Astrocyte of the cerebellum (primary cell): ENCODE measurements at places on chromosomes 13 and 19.
A peak's percentile ranks its signal among the peaks of the same experiment; 100 is the strongest.

- DNase-seq: peak; percentile 56
Observed at GRCh38 chr13:20428666-20429644, 96.7 kb downstream of the CRYL1 start.

DNA sequence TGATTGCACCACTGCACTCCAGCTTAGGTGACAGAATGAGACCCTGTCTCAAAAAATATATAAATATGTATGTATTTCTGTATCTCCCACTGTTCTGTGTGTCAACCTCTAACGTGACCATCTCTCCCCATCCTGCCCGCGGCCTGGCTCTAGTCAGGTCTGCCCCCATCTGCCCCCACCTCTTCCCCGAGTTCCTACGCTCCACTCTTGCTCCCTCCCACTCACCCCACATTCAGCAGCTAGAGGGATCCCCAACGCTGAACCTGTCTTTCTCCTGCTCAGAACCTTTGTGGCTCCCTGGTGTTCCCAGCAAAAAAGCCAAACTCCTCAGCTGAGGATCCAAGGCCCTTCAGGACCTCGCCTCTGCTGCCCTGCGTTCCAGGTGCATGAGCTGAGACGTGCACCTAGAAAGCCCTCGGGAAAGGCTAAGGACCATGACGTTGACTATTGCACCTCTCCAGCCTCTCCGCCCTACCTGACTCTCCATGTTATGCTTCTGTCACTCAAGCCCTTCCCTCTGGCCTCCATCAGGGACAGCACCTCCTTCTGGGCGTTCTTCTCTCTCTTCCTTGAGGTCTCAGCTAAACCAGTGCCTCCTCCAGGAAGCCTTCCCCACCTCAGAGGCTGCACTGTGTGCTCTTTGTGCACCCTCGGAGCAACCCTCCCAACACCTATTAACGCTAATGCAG lies 18.1 kb downstream of the AKT2 start:
- DNase-seq: no peak

DNA sequence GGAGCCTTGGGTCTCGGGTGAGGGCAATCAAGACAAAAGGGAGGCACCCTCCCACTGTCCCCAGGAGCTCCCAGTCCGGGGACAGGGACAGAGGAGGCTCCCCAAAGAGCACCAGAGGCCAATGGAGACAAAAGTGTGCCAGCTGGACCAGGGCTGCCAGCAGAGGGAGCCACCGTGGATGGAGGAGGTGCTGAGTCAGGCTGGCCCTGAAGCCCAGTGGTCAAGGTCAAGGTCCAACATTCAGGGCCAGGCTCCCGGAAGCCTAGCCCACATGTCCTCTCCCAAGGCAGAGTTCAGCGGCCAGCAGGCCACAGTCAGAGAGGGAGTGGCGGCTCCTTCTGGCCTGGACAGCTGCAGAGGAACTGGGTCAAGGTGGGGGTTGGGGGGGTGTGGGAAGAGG lies 8.4 kb downstream of the COL5A3 start:
- DNase-seq: no peak

GRCh38 chr13:101946401-101946800 lies 455.4 kb downstream of the FGF14 start:
- no peak for DNase-seq

DNA sequence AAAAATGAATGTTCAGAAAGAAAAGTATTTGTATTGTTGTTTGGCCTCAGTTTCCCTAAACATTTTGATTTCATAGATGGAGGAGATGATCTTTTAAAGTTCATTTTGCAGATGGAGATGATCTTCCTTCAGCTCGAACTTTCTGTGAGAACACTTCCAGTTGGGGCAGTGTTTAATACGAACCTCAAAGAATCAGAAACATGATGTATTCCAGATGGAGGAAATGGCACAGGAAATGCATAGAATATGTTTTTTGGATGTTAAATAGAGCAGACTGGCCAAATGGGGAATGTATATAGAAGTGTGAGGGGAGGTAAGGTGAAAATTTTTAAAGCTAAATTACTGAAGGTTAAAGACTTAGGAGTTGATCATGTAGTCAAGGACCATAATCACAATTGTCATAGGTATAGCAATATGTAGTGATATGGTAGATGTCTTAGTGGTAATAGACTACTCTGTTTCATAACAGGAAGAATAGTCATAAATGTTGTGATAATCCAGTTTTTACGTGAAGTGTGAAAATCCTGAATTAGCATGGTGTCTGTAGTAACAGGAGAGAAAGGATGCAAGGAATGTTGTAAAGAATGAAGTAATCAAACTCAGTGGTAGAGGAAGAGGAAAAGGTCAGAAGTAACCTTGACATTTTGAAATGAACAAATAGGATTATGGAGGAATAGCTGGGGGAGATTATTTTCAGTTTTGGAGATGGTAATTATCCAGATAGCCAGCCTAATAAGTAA lies 5.1 kb downstream of the RAP2A start:
- no peak for DNase-seq

DNA sequence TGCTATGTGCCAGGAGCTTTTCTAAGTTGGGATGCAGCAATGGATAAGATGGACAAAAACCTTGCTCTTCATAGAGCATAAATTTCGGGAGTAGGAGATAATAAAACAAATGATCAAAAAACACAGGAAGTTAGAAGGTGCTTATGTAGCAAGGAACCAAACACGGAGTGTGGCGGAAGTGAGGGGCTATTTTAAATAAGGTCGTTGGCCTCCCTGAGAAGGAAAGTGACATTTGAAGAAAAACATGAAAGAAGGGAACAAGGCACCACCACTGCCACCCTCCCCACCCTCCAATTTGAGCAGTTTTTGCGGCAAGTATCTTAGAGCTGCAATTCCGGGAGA lies 3.2 kb upstream of the GSX1 start:
- DNase-seq: no peak

DNA sequence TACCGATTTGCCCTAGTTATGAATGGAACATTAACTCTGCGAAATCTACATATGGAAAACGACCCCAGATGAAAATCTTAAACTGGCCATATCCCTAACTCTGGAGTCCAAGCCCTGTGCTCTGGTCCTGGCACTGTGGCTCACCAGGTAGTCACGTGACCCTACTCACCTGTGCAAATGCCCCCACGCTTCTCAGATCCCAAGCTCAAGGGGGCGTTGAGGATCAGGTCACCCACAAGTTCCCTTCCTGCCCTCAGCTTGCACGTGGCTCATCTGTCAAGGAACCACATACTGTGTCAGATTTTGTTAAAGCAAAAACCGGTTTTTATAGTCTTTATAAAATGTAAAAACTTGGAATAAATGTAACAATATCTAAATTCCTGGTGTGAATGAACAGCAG lies 324.0 kb downstream of the SHISA2 start:
- no peak for DNase-seq

DNA sequence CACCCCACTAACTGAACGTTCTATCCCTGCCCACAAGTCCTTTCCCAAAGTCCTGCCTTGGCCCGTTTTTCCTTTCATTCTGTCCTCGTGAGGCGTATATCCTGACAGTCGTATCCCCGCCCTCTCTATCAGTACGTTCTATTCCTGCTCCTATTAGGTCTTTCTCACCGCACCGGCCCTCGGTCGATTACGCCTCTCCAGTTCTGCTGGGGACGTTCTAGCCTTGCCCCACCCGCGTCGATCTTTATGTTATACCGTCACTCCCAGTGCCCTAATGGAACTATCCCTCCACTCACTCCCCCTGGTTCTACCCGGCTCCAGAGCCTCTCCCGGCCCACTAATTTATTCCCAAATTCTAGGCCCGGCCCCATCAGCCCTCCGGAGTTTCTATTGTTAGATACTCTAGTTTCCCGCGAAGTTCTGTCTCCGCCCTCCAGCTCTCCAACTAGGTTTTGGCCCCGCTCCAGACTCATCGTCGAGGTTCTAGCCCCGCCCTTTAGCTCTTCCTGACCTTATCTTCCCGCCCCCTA lies 2.0 kb downstream of the PLAUR start:
- DNase-seq: no peak

DNA sequence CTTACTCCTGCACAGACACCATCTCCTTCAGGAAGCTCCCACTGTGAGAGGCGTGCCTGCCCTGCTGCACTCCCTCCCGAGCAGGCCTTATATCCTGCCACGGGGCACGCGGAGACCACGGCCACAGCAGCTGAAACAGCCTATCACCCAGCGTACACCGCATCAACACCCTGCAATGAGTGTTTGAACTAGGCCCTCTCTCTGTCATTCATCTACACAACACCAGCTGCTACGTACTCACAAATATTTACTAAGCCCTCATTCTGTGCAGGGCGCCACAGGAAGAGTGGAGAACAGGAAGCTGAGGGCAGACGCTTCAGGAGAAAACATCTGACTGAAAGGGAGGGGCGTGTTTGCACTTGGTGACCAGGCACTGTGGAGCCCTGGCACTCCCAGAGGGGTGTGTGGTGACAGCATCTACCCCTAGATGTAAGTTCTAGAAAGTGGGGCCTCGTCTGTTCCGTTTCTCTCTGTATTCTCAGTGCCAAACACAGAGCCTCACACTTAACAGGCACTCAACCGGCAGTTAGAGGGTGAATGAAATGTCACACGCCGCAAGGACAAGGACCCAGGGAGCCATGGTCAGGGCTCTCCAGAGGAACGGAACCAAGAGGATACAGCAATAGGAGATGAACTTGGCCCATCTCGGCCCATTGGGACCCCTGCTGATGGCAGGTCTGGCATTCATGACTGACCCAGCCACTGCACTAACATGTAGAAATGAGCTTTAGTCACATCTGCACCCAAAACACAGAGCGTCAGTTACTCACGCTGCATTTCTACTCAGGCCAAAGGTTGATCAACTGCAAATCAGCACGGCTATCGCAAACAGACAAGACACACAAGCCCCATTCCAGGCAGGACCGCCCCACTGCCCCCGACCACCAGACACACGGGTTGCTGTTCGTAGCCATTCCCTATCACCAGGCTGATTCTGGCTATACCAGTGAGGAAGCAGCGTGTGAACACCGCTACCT lies 15.7 kb downstream of the RANBP3 start:
- no peak for DNase-seq

DNA sequence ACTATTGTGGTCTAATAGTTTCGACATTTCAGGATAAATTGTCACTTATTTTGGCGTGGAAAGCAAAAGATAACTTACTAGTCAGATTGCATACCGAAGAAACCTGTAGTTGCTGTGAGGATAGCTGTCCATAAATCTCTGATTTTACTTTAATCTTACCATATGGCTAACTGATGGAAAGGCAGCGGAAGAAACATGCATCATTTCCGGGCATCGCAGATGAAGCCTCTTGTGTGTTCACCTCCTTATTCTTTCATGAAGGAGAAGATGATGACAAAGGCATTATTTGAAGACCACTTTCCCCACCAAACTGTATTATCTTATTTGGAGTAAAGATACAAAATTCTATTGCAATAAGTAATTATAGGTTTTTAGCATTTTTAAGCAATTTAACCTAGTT lies 763.6 kb upstream of the SLITRK6 start:
- no peak for DNase-seq

DNA sequence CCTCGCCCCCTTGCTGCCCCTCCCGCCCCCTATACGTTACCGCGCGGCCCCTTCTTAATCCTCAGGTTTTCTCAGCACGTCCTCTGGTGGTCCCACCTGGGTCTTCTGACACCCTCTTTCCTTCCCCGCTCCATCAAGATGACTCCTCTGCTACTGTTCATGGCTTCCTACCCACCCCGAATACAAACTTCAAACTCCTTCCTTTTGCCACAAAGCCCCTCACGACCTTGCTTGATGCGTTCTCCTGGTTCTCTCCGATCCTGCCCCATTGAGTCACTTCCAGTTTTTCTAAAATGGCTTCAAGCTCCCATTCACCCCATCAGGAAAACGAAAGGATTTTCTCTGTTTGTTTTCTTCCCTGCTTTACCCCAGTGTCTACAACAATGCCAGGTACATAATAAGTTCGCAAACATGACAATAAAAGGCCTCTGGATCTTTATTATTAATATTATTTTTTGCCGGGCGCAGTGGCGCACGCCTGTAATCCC lies 734 bp upstream of the SERTAD3 start:
- DNase-seq: no peak
